ENCODE measurements at places on chromosomes 16 and 17. TPM values are rescaled to one million over a fixed set of nuclear protein-coding genes. Genes with fewer than 3 reads are reported as not detected.

FASN gene
- 129 TPM for total RNA-seq

SEPTIN12 gene
- total RNA-seq = not detected

DNA sequence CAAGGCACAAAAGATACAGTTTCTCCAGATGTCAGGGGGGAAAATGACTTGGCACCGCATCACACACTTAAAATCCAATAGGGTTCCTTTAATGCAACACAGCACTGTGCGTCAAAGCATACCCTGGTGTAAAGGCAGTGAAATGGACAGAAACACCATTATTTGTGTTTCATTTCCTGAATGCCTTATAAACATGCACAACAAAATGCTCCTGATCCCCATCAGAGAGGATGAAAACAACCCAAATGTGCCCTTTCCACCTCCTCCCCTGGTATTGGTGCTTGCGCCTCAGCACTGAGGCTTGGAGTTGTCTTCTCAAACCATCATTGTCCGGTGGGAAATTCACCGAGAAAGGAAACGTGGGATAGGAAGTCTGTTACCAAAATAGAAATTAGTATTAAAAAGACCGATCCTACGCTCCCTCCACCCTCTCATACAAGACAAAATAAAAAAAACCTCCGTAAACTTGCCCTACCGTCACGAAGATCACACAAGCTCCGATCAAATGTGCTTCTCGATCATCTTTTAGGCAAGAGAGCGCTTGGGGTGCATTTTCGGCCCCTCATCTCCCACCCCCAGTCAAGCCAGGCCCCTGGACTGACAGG, 722 bp downstream of the CDC27 start:
- DNase-seq = no peak
- peak overlapping the region; percentile 82 for H3K27ac ChIP-seq
- H3K27me3 ChIP-seq = no peaks in the 10 kb centered on the region
- H3K4me1 ChIP-seq = peaks cover 32% of the 10 kb centered on the region

- no peaks in the 10 kb centered on the region for H3K36me3 ChIP-seq
- H3K27ac ChIP-seq = no peak overlapping the region
- no peak for DNase-seq
- H3K27me3 ChIP-seq = no peaks in the 10 kb centered on the region
Measured at GRCh38 chr17:13531721-13532120, 70.0 kb downstream of the HS3ST3A1 start.

- DNase-seq = no peak
- no peaks in the 10 kb centered on the region for H3K27me3 ChIP-seq
- no peak overlapping the region for H3K4me3 ChIP-seq
- H3K4me1 ChIP-seq = peaks cover 12% of the 10 kb centered on the region
- H3K36me3 ChIP-seq = no peaks in the 10 kb centered on the region
Measured at GRCh38 chr16:56956076-56956475, 5.7 kb upstream of the CETP start.

DNA sequence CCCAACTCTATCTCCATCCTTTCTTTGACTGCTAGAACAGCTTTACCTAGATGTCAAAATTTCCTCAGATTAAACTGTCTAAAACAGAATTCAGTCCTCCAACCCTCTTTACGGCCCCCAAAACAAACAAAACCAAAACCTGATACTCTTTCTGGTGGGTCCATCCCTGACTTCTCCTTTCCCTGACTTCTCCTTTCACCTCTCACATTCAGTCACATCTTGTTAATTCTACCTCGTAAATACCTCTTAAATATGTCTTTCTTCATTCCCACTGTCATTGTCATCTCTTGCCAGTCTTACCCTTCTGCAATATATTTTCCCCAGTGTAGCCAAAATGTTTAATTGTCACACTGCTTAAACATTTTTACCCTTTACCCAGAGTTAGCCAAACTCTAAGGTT, 4.6 kb downstream of the PPM1E start:
- no peak overlapping the region for H3K27ac ChIP-seq
- H3K36me3 ChIP-seq = no peaks in the 10 kb centered on the region
- no peak overlapping the region for H3K4me3 ChIP-seq
- DNase-seq = no peak
- peaks cover 22% of the 10 kb centered on the region for H3K4me1 ChIP-seq

DNA sequence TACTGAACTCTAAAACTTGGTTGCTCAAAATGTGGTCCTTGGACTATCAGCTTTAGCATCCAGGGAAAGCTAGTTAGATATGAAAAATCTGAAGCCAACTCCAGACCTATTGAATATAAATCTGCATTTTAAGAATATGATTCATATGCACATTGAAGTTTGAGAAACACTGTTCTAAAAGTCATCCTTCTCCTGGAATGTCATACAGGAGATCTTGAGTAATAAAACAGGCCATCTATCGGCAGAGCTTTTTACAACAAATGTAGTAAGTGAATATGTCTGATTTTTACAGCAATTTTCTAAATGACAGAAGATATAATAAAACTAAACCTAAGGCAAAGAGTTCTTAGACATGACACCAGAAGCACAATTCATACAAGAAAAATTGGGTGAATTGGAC, 140.4 kb downstream of the PMP22 start:
- H3K36me3 ChIP-seq = no peaks in the 10 kb centered on the region
- DNase-seq = no peak
- no peaks in the 10 kb centered on the region for H3K27me3 ChIP-seq
- H3K4me1 ChIP-seq = no peaks in the 10 kb centered on the region
- H3K27ac ChIP-seq = no peak overlapping the region
- no peak overlapping the region for H3K4me3 ChIP-seq
